ENCODE measurements at places on chromosomes 13 and 19. TPM values are rescaled to one million over a fixed set of nuclear protein-coding genes. Genes with fewer than 3 reads are reported as not detected.

SAE1 gene
- total RNA-seq: 197 TPM

CABP5 gene
- not detected for total RNA-seq

SBSN gene
- 3.5 TPM for total RNA-seq

MISP gene
- 79.4 TPM for total RNA-seq

RCBTB2 gene
- total RNA-seq: 1.4 TPM

TINCR gene
- total RNA-seq: 2.8 TPM

PCDH17 gene
- not detected for total RNA-seq

PRODH2 gene
- 0.36 TPM for total RNA-seq

PSG3 gene
- 0.09 TPM for total RNA-seq

FSD1 gene
- 7.8 TPM for total RNA-seq

FRY gene
- 0.09 TPM for total RNA-seq

SIRT6 gene
- 27.9 TPM for total RNA-seq

ADM5 gene
- total RNA-seq: 3.1 TPM

SCAMP4 gene
- 53.4 TPM for total RNA-seq

DNAAF3 gene
- total RNA-seq: 5.5 TPM

KXD1 gene
- 105 TPM for total RNA-seq

CACNG6 gene
- total RNA-seq: 12.8 TPM

LILRA6 gene
- 0.08 TPM for total RNA-seq
